ENCODE measurements at places on chromosomes 1 and 21.

DNA sequence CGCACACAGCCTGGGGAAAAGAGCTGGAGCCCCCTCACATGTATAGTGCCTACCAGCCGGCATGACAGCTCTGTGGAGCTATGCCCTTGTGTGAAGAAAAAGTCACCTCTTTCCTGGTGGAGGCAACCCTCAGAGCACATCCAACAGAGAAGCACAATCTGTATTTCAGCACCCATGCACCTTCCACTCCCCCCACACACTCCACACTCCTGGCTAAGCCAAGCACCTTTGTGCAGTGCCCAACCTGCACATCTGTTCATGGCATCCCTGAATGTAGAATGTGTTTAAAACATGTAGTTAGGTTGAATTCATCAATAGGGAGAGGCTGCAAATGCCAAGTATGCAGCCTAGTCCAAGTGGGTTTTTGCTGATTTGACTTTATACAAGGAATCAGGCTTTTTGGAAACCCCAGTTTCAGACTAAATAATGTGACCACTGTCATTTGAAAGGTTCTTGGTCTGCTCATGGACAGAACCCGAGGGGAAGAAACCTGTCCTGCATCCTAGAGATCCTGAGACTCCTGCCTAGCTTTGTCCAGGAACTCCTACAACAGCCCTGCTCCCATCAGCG lies 197.1 kb downstream of the TOMM20 start:
- DNase-seq = no peak

GRCh38 chr1:28154078-28154594 lies 22.4 kb downstream of the PTAFR start:
- no peak for DNase-seq

- DNase-seq = peak; percentile 14
These were observed 75.8 kb downstream of the RRAGC start for GRCh38 chr1:38783640-38784229.

DNA sequence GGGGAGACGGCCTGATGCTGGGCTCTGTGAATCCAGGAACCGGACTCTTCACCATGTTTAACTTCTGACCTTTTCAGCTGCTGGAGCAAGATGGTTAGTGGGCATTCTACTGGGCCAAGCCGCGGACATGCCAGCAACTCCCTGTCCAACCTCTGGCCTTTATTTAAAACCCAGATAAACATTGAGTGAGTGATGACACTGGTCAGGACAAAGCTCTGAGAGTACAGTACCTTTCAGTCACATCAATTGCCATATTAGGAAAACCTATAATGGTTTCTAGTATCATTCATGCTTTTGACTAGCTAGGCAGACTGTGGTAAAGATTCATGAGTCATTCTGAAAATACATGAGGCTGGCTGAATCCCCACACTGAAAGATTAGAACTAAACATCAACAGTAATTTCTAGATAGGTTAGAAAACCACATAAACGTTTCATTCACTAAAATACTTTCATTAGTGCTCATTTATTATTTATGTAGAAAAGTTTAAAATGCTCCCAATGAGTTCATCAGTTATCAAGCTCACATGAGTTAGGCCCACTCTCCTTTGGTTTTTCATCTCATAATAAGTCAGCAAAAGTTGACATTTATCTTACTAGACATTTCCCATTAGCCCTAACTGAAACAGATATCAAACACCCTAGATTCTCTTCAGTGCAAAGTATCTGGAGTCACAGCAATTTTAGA lies 7.1 kb upstream of the ACTA1 start:
- DNase-seq = peak; percentile 47

GRCh38 chr21:30189773-30190172 lies 23.2 kb upstream of the CLDN17 start:
- DNase-seq = no peak

GRCh38 chr1:179955287-179955680 lies 674 bp downstream of the CEP350 start:
- DNase-seq = no peak

- DNase-seq = no peak
These were observed 602 bp downstream of the SH3BGRL3 start for GRCh38 chr1:26280333-26281042.

DNA sequence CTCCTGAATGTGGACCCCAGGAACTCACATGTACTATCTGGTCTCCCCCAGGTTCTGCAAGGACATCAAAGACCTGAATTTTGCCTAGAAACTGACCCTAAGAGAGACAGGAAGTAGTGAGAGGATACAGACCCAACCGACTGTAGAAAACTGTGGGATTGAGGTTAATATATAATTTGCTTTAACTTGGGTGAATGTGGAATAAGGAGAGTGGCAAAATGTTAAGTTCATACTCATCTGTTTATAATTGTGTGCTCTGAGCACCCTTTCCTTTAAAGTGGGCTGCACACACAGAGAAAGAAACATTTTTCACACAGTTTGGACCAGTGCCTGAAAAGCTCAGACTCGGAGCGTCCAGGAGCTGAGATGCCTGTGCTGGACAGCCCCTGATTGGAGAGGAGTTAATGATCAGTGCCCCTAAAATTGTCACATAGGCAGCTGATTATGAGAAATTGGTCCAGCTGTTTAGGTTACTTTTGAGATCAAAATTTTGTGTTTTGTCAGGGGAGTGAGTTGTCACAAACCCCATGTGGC lies 37.2 kb downstream of the ROR1 start:
- DNase-seq = no peak

- no peak for DNase-seq
These were observed 14.7 kb upstream of the MYOG start for GRCh38 chr1:203100516-203100869.

GRCh38 chr1:54394104-54394503 lies 12.1 kb downstream of the SSBP3 start:
- DNase-seq = no peak

DNA sequence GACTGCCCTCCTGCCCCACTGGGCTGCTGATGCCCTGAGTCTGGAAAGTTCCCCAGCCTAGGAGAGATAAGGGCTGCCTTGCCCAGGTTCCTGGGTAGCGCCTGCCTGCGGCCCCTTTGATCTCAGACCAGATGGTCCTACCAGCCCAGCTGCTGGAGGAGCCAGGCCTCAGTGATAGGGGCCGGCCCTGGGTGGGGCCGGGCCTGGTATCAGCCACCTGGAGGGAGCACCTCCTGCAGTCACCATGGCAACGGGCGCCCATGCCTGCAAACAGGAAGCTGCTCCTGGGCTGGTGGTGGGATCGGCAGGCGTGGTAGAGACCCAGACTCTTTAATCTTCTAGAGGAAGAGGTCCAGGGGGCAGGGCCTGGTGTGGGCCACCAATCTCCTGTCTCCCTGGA lies 119.7 kb upstream of the WNT4 start:
- DNase-seq = no peak

- no peak for DNase-seq
These were observed 30.1 kb downstream of the TNFRSF1B start for GRCh38 chr1:12196641-12197482.

DNA sequence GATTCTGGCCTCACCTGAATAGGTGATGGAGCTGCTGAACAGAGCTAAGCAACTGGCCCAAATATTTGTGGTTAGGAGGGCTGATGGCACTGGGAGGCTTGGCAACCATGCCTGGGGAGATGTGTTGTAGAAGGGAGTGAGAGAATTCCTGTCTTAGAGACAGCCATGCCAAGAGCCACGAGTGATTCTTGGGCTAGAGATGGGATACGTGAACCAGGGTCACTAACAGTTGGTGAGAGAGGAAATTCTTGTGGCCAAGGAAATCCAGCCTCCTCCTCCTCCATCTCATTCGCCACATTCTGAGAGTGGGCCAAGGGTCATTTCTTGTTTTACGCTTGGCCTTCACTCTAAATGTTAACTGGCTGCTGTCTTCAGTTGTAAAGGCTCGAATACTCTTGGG lies 46.3 kb downstream of the NGF start:
- DNase-seq = no peak

DNA sequence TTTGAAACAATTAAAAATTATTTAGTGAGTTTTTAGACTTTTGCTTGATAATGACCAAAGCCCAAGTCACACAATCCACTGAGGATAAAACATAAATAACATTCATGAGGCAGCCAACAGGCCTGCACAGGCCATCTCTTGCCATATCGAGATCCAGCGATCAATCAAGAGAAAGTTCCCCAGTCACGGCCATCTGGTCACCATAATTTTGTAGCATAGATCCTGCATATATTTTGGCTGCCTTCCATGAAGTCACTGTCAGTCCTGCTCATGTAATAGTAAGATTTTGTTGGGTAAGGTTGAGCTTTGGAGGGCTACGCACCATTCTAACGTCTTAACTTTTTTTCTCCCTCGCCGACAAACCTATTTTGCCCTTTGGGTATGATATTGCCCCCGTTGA lies 17.5 kb downstream of the KPNA6 start:
- DNase-seq = no peak

DNA sequence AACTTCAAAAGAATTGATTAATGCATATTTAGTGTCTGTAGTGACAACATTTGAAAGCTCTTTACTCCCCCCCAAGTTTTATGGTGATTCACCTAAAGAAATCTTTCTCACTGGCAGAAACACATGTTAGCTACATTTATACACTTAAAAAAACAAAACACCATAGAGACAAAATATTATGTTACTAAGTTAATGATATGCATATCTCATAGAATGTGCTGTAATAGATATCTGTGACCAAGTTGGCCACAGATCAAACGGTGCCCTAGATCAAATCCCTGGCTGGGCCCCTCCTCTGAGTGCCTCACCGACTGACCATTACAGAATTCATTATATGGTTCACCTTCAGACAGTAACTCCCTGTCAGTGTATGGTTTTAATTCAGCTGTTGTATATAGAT lies 322.1 kb upstream of the LYPLAL1 start:
- no peak for DNase-seq

DNA sequence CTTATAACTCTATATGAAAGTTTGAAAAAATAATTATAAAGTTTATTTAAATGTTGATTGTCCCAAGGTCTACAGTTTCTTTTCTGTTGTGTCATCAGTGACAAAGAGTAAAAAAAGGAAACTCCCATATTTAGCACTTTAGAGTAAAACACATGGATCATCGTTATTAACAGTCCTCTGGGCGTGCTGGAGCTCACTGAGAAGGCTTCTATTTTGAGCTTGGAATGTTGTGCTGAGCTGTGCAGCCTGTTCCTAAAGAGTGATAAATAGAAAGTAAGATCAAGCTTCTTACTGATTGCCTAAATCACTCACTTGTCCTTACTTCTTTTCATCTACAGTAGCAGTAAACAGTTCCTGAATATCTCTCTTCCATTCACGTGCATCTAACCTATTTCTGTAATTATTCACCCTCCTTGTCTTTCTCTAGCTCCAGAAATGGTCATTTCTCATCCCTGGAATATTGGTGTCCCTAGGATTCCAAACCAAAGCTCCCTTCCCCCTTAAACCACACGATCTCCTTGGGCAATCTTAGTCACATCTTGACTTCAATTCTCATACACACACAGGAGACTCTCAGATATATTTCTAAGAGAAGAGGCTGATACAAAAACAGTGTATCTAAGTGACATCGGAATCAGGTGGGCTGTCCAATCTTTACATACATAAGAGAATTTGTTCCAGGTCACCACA lies 11.9 kb downstream of the GBP5 start:
- no peak for DNase-seq

DNA sequence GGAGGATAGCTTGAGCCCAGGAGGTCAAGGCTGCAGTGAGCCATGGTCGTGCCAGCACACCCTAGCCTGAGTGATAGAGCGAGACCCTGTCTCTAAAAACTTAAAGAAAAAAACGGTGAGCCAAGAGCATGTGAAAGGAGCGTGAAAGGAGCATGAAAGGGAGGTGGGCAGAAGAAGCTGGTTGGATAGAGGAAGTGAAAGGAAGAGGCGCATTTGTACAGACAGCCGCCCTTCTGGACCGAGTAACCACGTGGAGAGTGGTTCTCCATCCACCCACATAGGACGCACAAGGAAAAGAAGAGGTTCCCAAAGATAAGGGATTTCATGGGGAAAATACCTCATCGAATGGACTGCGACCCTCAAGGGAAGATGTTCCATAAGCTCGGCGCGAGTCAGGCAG lies 60.4 kb upstream of the IFNAR2 start:
- no peak for DNase-seq

GRCh38 chr1:206608108-206608698 lies 4.1 kb downstream of the EIF2D start:
- DNase-seq = no peak

GRCh38 chr1:236009191-236009590 lies 55.7 kb downstream of the NID1 start:
- no peak for DNase-seq

DNA sequence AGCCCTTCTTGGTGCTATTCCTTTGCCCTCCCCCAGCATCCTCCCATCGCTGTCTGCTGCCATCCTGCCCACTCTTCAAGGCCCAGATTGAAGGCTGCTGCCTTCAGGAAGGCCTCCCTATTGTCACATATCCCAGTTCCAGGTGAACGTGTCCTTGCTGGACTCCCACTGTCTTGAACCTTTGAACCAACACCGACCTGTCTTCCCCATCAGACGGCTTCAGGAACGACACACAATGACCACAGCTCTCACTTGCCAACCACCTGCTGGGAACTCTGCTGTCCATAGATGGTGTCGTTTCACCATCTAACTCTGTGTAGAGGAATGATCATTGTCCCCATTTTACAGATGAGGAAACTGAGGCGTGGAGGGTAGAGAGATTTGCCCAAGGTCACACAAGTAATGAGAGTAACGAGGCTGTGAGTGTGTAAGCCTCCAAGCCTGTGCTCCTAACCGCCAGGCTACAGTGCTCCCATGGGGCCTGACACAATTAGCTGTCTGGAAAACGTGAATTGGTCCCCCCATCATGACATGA lies 9.9 kb upstream of the PLEKHG5 start:
- no peak for DNase-seq

GRCh38 chr1:181658581-181658980 lies 175.3 kb downstream of the CACNA1E start:
- no peak for DNase-seq

- DNase-seq = no peak
These were observed 3.0 kb downstream of the BRDT start for GRCh38 chr1:91952187-91952586.

- DNase-seq = no peak
These were observed 43.0 kb downstream of the SPATA17 start for GRCh38 chr1:217674028-217674729.

DNA sequence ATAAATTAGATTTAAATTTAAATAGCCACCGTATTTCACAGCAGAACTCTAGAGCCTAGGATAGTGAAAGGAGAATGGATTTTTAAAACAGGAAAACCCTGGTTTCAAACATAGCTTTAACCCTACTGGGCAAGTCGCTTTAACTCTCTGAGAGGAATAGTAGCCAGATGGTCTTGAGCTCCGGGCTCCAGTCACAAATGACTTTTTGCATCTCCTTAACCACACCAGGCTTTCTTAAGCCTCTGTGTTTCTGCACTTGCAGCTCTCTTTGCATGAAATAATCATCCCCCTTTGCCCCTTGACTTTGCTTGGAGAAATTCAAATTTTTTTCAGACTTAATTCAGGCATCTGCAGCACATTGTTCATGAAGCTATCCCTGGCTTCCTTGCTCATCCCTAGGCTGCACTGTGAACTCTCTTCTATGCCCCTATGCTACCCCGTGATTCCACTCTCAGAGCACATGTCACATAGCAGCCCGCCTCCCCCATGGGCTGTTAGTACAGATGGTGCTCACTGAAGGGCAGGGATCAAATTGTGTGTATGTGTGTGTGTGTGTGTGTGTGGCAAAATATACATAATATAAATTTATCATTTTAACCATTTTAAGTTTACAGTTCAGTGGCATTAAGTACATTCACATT lies 68.8 kb upstream of the DAB1 start:
- no peak for DNase-seq

- DNase-seq = no peak
These were observed 258.5 kb downstream of the BACH1 start for GRCh38 chr21:29557200-29557599.
